ENCODE measurements at places on chromosomes 2 and 18. TPM values are rescaled to one million over a fixed set of nuclear protein-coding genes. Genes with fewer than 3 reads are reported as not detected.

DNA sequence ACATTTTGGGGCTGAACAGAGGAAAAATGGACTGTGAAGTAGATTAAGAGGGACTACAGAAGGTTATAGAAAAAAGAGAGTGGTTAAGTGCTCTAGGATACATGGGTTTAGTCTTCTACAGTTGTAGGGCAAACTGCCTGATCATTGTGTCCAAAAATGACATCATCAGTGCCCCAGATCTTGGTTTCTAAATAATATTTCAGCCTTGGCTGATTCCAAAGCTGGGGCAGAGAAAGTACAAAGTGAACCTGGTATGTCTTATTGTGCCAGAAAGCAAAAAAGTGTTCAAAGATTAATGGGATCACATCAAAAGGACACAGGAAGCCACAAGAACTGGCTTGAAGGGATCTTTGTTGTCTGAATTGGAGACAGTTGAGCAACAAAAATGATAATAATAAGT lies 97.1 kb upstream of the ZNF521 start:
- no peak for DNase-seq

DNA sequence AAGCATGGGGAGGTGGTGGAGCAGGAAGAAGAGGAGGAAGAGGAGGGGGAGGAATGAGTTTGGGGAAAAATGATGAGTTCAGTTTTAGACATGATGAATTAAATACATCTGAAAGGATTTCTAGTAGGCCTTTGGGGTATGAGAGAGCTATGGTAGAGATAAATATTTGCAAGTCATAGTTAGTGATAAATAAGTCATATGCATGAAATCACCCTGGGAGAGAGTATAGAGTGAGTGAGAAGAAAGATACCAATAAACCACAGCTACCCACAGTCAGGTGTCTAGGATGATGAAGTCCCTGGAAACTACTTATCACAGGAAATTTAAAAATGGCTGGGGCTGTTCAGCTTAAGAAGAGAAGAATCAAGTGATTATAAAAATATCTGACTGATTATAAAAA lies 240.5 kb downstream of the RDH14 start:
- no peak for DNase-seq

DNA sequence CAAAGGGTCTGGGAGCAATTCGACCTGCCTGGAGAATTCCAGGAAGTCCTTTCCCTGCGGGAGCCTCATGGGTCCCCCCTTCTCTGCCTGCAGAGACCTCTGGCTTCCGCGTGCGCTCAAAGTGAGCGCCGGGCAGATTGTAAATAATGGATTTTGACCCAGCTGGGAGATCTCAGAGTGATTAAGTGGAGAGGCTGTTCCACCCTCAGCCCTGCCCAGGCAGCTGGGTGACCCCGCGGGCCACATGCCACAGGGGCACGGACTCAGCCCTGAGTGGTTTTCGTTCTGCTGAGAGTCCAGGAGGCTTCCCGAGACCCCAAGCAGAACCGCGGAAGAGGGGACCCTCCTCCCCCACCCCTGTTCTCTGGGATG lies 1.2 kb downstream of the KCNG2 start:
- no peak for DNase-seq

DNA sequence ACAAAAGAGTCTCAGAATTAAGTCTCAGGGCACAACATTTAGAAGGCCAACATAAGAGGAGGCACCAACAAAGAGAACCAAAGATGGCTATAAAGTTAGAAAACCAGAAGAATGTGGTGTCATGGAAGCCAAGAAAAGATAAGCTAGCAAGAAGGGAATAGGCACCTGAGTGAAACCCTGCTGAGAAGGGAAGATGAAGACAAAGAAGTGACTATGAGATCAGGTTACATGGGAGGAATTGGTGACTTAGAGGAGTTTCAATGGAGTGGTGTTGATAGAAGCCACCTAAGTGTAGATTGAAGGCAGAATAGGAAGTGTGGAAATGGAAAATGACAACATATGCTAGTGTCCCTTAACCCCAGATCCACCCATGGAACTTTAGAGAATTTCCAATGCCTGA lies 327.6 kb upstream of the KCNJ3 start:
- no peak for DNase-seq

DNA sequence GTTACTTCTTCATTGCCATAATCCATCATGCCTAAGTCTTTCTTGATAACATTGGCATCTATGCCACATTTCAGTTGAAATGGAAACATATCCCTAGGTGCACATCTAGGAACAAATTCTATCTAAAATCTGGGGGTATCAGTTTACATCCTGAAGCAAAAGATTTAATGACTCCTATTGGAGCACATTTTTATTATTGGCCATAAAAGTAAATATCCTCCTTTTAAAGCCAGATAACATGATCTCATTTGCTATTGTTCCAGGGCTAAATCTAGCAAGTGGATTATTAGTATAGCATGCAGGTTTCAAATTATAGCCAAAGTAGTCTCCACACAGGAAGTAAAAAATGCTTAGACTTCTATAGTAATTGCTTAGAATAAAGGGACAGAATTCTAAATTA lies 193.2 kb downstream of the CDH2 start:
- DNase-seq: no peak

- DNase-seq: no peak
Observed at GRCh38 chr18:11327391-11328009, 178.1 kb upstream of the PIEZO2 start.

Gene UGT1A5
- total RNA-seq: not detected

Gene HOXD8
- 75.6 TPM for total RNA-seq

Gene C1QL2
- not detected for total RNA-seq

Gene ARHGAP25
- total RNA-seq: 3.1 TPM

Gene TFPI
- 99.4 TPM for total RNA-seq

Data from uterus (tissue), 4 donors.